ENCODE measurements at places on chromosomes 1 and 21. TPM values are rescaled to one million over a fixed set of nuclear protein-coding genes. Genes with fewer than 3 reads are reported as not detected.

- no peak for DNase-seq
These were observed 72.1 kb downstream of the GPR52 start for GRCh38 chr1:174519844-174520243.

Gene A3GALT2
- total RNA-seq = 0.29 TPM

- no peak for DNase-seq
These were observed 37.4 kb downstream of the C1orf185 start for GRCh38 chr1:51139474-51139873.

DNA sequence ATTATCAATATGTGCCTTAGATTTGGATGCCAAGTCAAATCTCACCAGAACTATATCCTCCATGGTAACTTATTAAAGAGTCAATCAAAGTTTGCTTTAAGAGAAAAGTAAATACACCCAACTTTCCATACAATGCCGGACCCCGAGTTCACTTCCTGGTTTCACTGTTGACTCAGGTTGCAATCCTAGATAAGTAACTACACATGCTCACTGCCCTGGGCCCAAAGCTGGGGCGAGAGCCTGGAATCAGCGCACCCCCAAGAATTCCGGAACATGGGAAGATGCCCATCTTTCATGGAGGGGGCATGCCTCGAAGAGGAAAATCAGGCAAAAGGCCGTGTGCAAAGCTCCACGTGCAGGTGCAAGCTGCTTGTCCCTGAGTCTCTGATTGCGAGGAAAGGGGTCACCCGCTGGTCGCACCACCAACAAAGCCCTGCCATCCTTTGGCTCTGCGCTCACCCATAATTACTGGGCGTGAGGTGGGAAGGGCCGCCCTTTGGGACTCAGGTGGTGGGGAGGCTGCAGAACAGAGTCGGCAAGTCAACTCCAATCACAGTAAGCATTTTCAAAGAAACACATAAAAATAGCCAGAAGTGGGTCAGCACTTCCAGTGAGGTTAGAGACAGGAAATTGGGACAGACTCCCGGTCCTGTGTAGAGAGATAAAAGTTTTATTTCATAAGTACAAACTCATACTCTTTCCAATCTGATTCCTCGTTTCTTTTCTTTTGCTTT is 167.7 kb downstream of the TOMM20 start:
- peak; percentile 66 for DNase-seq

- DNase-seq = no peak
These were observed 47.9 kb downstream of the CDC7 start for GRCh38 chr1:91548376-91549040.
